Stimulated activated CD8-positive, alpha-beta memory T cell treated with anti-CD3 and anti-CD28 coated beads, Interleukin-12 subunit alpha, Interleukin-12 subunit beta, amount 100 ng/mL, for 1 hour (primary cell): ENCODE measurements at places on chromosomes 3 and 15.

DNA sequence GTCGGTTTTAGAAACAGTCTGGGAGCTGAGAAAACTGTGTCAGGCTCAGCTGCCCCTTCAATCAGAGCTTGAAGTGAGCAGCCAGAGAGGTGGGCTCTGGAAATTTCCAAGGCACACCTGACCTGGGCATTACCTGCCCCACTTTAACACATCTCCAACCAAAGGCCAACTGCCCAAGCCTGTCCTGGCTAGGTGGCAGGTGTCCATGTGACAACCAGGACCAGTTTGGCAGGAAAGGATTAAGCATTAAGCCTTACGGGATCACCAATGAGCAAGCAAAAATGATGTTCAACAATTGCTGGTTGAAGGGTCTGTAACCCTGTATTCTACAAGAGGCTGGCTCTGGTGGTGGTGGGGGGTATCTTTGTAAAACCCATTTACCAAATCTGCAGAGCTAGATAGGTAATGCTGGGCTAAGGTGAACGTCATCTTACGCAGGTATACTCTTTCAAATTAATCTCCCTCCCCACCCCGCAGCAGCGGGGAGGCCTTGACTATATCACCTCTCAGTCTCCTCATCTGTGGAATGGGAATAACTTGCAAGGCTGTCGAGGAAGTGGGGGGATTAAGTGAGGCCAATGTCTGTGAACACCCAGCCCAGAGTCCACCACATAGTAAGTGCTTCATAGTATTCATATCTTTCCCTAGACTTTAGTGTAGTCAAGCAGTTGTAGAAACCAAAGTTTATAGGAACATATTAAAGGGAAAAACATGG is 183.2 kb downstream of the MEGF11 start:
- DNase-seq, result no peak

GRCh38 chr3:124248471-124249028 is 256.6 kb upstream of the ROPN1 start:
- DNase-seq, result no peak

- DNase-seq, result no peak
These were observed 102.9 kb downstream of the SEMA6D start for GRCh38 chr15:47820057-47820746.

GRCh38 chr15:101641129-101641764 is 10.9 kb downstream of the TM2D3 start:
- peak; percentile 61 for DNase-seq

GRCh38 chr15:62474771-62475124 is 309.7 kb upstream of the C2CD4B start:
- DNase-seq, result no peak

GRCh38 chr3:110459021-110459420 is 612.6 kb upstream of the NECTIN3 start:
- no peak for DNase-seq

DNA sequence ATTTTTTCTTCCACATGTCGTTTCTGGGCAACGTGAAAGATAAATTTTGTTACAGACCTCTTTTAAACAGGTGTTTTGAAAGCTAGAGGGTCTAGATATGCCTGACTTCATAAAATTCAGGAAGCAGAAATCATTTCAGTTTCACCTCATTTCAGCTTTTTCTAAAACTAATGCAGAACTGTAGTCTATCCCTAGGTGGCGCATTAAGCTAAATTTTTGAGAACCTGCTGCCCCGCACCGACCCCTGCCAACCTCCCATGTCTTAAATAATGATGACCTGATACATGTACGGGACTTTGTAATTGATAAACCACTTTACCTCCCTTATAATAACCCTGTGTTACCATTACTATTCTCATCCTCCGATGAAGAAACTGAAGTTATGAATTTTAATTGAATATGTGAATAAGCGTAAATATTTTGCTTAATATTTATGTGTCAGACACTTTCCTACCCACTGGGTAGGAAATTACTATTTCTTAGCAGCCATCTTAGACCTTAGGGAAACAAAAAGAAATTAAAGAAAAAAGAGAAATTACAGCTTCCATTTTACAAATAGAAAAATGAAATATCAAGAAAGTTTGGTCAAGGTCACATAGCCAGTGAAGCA is 78.7 kb upstream of the GCNT3 start:
- DNase-seq, result no peak

DNA sequence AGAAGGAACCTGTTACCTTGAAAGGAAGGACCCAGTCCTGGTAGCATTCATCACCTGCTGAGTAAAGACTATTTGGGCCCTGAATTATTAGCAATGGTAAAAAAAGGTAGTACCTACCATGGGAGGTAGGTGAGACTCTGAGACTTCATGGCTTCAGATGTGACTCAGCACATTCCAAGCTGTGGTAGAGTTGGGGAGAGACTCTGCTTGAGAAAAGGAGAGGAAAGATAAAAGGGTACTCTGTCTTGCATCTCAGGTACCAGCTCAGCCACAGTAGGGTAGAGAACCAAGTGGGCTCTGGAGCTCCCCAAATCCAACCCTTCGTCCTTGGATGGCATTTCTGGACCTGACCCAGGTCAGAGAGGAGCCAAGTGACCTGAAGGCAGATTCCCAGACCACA is 430.4 kb downstream of the TBL1XR1 start:
- DNase-seq, result no peak

DNA sequence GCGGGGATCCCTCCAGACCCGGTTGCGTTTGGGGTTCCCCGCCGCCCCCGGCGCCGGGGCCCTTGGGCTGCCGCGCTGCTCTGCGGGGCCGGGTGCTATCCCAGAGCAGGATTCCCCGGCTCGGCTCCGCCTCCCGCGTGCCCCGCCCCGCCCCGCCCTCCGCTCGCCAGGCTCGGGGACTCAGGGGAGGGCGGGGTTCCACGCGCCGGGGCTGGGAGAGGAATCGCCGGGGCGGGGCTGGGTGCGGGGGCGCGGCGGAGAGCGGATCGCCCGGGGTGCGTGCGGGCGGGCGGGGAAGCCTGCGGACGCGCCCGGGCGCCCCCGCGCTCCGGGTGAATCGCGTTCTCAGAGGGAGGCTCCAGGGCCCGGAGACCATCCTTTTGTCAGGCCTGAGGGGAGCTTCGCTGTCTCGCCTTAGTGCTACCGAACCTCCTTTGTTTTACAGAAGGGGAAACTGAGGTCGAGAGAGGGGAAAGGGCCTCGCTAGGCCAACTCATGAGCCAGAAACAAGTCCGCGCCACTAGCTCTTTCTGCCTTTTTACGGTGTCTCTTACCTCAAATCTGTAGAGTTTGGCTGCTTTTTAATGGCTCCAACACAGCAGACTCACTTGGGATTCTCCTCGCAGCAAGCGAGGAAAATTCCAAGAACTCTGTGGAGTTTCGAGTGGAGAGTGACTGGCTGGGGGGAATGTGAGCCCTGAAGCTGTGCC is at the start of gene TMEM158:
TMEM158 (minus strand) TSS at position 82 of the 710 bp plus-strand sequence. CDS start 260 bp downstream, outside the sequence.
- peak; percentile 49 for DNase-seq

GRCh38 chr3:66017591-66017990 is 21.1 kb downstream of the MAGI1 start:
- DNase-seq, result no peak

DNA sequence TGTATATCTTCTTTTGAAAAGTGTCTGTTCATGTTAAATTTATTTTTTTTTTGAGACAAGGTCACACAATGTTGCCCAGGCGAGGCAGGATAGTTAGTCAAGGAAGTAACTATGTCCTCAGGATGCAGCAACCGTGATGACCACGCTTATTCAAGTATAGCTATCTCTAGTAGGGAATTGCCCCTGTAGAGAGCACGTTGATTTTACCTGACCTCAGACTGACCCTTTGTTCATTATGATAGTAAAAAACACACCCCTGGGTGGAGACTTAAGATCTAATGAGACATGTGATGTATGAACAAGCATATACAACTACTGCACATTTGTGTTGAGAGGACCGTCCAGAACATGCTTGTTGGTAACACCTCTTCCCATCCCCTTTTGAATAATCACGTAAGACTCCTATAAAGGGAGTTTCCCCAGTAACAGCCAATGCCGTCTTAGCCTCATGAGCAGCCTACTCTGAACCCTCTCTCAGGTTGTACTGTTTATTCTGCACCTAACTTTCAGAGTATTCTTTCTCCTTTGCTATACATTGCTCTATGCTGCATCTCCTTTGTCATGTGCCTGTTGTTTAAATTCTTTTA is 32.9 kb downstream of the ZNF621 start:
- no peak for DNase-seq

DNA sequence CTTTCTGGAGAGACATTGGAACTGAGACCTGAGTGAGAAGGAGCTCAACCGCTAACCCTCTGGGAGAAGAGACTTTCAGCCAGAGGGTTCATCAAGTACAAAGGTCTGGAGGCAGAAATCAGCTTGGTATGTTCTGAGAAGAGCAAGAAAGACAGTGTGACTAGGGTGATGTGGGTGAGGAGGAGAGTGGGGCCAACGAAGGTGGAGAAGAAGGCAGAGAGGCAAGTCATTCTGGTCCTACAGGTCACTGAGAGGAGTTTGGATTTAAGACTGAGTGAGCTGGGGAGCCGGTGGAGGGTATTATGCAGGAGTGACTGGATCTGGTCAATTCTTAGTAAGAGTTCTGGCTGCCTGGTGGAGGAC is 12.2 kb downstream of the XIRP1 start:
- no peak for DNase-seq

GRCh38 chr15:61133361-61133760 is 95.7 kb downstream of the RORA start:
- DNase-seq, result no peak

- no peak for DNase-seq
These were observed 18.4 kb downstream of the SPATA12 start for GRCh38 chr3:57078635-57079473.

DNA sequence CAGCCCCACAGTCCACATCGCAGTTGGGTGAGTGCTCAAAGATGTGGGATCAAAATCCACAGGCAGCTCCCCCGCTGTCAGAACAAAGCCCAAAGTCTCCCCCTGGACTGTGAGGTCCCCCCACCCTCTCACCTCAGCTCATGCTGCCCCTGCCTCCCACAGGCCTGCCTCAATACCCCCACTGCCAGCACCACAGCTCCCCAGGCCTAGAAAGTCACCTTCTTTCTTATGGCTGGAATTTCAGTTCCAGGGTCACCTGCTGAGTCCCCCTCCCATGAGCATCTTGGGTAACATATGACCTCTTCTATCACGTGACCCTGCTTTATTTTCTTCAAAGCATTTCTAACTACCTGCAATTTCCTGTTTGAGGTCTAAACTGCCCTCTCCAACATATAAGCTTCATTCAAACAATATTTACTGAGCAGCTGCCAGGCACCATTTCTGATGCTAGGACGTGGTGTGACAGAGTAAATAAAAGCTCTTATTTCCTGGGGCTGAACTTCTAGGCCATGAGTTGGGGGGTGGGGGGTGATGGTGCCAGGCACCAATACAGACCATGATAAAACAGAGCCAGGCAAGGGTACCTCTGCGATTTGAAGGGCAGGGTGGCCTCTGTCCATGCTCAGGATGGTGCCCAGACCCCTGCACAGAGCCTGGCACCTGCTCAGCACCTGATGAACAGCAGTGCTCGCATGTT is 2.4 kb upstream of the TMEM89 start:
- DNase-seq, result no peak

GRCh38 chr3:70090322-70090913 is 90.9 kb downstream of the SAMMSON start:
- no peak for DNase-seq

DNA sequence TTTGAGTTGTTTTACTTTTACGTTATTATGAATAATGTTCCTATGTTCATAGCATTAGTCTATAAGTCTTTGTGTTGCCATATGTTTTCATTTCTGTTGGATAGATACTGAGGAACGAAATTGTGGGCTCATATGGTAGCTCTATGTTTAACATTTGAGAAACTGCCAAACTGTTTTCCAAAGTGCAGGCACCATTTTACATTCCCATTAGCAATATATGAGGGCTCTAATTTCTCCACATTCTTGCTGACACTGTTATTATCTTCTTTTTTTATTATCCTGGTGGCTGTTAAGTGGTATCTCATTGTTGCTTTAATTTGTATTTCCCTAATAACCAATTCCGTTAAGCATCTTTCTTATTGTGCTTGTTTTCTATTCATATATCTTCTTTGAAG is 1.8 kb upstream of the PIK3R4 start:
- DNase-seq, result no peak

DNA sequence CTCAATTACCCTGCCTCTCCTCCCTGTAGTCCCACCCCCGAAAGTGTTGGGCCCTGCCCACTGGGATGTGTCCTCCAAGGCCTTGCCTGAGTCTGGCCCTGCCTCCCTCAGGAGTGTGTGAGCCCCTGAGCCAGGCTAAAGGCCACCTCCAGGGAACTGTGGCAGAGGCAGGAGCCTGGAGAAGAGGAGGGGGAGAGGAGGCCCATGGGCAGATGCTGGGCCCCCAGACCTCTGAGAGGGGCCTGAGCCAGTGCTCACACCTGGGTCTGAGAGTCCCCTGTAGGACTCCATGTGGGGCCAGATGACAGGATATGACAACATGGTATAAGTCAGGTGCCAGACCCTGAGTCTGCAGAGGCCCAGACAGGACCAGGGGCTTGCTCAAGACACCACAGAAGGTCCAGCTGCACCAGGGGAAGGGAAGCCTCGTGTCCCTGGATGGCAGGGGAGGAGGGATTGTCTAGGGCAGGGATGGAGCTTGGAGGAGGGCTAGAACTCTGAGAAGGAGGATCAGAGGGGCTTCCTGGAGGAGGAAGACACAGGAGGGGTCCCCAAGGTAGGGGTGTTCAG is 217.9 kb downstream of the TBC1D2B start:
- no peak for DNase-seq

DNA sequence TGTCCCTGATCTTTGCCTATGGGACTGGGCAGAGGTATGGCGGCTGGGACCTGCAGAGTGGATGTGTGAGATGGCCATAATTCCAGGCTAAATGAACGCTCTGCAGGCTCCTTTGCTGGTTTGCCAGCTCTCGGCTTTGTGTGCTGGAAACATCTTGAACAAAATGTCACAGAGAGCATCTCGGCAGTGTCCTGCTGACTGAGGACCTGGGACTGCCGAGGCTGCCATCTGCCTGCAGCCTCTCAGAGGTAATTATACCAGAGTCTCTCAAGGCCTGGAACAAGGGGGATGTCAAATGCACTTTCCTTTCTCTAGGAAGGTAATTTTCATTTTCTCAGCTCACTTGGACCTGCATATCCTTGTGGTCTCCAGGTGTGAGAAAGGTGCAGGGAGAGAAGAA is 354.2 kb downstream of the PDCD6IP start:
- DNase-seq, result no peak

DNA sequence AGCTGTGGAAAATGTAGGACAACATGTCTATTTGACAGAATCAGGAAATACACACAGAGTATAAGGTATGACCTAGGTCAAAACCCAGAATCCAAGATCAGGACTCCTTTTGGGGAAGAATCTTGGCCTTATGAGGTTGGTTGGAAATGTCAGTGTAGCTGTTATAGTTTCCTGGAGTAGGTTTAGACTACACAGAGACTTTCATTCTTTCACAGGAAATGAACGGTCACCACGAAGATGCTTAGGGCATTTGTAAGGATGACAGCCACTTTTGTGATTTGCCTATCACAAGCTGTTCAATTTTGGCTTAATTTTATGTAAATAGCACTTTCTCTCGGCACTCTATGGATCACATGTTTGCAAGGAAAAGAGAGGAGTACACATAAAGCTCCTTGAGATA is 18.6 kb upstream of the ZBTB20 start:
- DNase-seq, result no peak

DNA sequence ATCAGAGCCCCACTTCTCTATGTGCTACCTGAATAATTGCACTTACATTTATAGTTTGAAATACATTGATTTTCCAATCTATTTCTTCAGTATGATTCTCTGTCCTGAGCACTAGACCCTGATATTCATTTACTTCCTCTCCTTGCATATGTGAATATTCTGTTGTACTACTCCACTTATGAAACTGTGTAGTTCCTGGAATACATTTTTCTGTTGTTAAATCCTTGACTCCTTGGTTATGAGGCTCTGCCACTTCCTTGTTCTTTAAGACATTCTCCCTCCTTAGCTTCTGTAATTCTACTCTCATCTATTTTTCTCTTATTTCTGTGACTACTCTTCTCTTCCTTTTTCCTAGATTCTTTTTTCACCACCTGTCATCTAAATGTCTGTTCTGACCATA is 12.9 kb upstream of the MGA start:
- DNase-seq, result no peak
